Glutamatergic neuron (in vitro differentiated cells): ENCODE measurements at places on chromosomes 6 and 20.

- H3K4me3 ChIP-seq, result no peak overlapping the region
- no peaks in the 10 kb centered on the region for H3K27me3 ChIP-seq
- peaks cover 4% of the 10 kb centered on the region for H3K36me3 ChIP-seq
These were observed 211.1 kb downstream of the SOD2 start for GRCh38 chr6:159481897-159482296.

DNA sequence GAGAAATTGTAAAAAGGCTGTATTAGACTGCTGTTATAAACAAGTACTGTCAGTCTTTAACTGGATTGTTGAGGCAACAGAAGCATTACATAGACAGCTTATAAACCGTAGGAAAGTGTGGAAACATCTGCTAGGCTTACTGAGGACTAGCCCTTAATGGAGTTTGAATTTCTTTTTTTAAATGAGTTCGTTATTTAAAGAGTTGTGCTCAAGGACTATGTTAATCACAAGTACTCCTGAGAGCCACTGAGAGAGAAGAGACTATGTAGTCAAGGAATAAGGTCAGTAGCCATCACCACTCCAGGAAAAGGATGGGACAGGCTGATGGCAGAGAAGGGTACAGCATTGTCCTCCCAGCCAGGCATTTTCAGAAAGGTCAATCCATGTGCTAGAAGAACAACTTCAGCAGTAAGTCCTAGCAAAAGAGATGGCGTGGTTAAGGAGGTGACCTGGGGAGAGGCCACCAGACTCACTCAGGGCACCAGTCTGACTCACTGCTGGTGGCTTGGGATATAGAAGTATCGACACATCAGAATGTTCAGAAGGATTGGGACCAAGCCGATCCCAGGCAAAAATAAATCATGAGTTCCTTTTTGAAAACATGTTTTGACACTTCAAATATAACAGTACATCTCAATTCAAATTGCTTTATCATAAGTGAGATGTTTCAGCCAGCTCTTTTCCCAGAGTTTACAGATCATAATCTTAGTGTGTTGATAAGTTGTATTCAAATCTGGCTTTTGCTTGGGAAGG, 6.4 kb downstream of the RPS12 start:
- H3K27me3 ChIP-seq, result peaks cover 2% of the 10 kb centered on the region
- H3K4me1 ChIP-seq, result peaks cover 10% of the 10 kb centered on the region
- no peaks in the 10 kb centered on the region for H3K36me3 ChIP-seq
- H3K4me3 ChIP-seq, result no peak overlapping the region
- no peak for DNase-seq

- H3K36me3 ChIP-seq, result no peaks in the 10 kb centered on the region
- H3K27ac ChIP-seq, result no peak overlapping the region
- no peaks in the 10 kb centered on the region for H3K27me3 ChIP-seq
- H3K4me3 ChIP-seq, result no peak overlapping the region
- no peaks in the 10 kb centered on the region for H3K4me1 ChIP-seq
These were observed 258.8 kb downstream of the ARHGAP18 start for GRCh38 chr6:129451187-129451586.

GRCh38 chr6:151209071-151209831, 30.5 kb upstream of the AKAP12 start:
- peaks cover 13% of the 10 kb centered on the region for H3K4me1 ChIP-seq
- H3K27ac ChIP-seq, result peak overlapping the region; percentile 71
- H3K4me3 ChIP-seq, result no peak overlapping the region
- peaks cover 15% of the 10 kb centered on the region for H3K36me3 ChIP-seq
- no peaks in the 10 kb centered on the region for H3K27me3 ChIP-seq

GRCh38 chr6:170271771-170272314, 19.0 kb downstream of the DLL1 start:
- H3K27me3 ChIP-seq, result no peaks in the 10 kb centered on the region
- H3K4me3 ChIP-seq, result no peak overlapping the region
- H3K36me3 ChIP-seq, result no peaks in the 10 kb centered on the region

GRCh38 chr20:57609086-57609841, 11.0 kb downstream of the ZBP1 start:
- peaks cover 1% of the 10 kb centered on the region for H3K27me3 ChIP-seq
- H3K36me3 ChIP-seq, result no peaks in the 10 kb centered on the region
- no peak overlapping the region for H3K4me3 ChIP-seq
- H3K27ac ChIP-seq, result no peak overlapping the region
- peaks cover 6% of the 10 kb centered on the region for H3K4me1 ChIP-seq

GRCh38 chr6:45450831-45451230, 73.1 kb upstream of the SUPT3H start:
- H3K36me3 ChIP-seq, result no peaks in the 10 kb centered on the region
- no peaks in the 10 kb centered on the region for H3K27me3 ChIP-seq
- H3K4me3 ChIP-seq, result no peak overlapping the region
- H3K27ac ChIP-seq, result no peak overlapping the region

GRCh38 chr20:8646033-8646441, 422.9 kb upstream of the PLCB4 start:
- peaks cover 7% of the 10 kb centered on the region for H3K36me3 ChIP-seq
- H3K4me1 ChIP-seq, result peaks cover 29% of the 10 kb centered on the region
- DNase-seq, result no peak
- peaks cover 2% of the 10 kb centered on the region for H3K27me3 ChIP-seq
- H3K4me3 ChIP-seq, result peak overlapping the region; percentile 53

DNA sequence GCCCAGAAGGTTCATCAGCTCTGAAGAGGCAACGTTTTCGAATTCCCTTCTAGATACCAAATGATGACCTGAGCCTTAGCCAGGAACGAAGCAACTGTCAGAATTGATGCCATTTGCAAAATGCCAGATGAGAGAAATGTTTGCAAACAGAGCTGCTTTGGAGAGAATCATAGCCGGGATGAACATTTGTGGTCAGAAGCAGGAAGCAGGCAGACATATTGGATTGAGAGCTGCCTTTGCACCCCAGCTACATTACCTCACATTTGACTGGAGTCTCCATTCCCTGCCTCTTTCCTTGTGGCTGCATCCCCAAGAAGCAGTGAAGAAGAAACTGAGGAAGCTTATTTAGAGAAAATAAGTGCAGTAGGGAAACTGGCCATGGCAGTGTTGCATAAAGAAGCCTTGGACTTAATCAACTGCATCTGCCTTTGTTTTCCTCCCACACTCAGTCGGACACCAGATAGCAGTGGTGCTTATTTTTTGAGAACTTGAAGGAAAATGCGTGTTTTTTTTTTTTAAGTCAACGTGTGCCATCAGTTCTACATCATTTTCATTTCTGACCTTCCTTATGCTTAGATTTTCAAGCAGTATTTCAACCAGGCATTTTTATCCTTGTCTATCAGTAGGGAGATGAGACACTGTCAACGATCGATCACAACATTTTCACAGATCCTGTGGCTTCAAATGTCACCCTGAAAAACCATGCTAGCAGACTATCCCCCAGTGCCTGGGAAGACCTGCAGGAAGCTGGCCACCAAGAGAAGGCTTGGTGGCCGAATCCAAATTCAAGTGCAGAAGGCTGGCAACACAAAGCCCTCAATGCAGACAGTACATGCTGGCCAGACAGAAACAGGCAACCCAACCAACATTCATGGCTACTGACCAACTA, 541.2 kb upstream of the JARID2 start:
- H3K27me3 ChIP-seq, result peaks cover 2% of the 10 kb centered on the region
- peaks cover 4% of the 10 kb centered on the region for H3K4me1 ChIP-seq
- no peak overlapping the region for H3K27ac ChIP-seq
- H3K4me3 ChIP-seq, result no peak overlapping the region
- DNase-seq, result no peak

- DNase-seq, result no peak
- no peaks in the 10 kb centered on the region for H3K27me3 ChIP-seq
- peak overlapping the region; percentile 44 for H3K4me3 ChIP-seq
- peaks cover 18% of the 10 kb centered on the region for H3K4me1 ChIP-seq
- no peaks in the 10 kb centered on the region for H3K36me3 ChIP-seq
- peak overlapping the region; percentile 74 for H3K27ac ChIP-seq
These were observed 176.6 kb downstream of the PDE10A start for GRCh38 chr6:165486183-165487137.

GRCh38 chr6:159754959-159755914, 6.6 kb upstream of the ACAT2 start:
- no peaks in the 10 kb centered on the region for H3K27me3 ChIP-seq
- peak overlapping the region; percentile 4 for H3K27ac ChIP-seq
- DNase-seq, result no peak
- H3K36me3 ChIP-seq, result no peaks in the 10 kb centered on the region

GRCh38 chr6:128870746-128871145, 12.2 kb upstream of the LAMA2 start:
- H3K4me3 ChIP-seq, result no peak overlapping the region
- peaks cover 6% of the 10 kb centered on the region for H3K36me3 ChIP-seq
- no peaks in the 10 kb centered on the region for H3K4me1 ChIP-seq

- H3K4me3 ChIP-seq, result no peak overlapping the region
- H3K27me3 ChIP-seq, result peaks cover 5% of the 10 kb centered on the region
- no peak overlapping the region for H3K27ac ChIP-seq
- no peaks in the 10 kb centered on the region for H3K4me1 ChIP-seq
These were observed 34.2 kb upstream of the KCNK5 start for GRCh38 chr6:39263303-39264037.

DNA sequence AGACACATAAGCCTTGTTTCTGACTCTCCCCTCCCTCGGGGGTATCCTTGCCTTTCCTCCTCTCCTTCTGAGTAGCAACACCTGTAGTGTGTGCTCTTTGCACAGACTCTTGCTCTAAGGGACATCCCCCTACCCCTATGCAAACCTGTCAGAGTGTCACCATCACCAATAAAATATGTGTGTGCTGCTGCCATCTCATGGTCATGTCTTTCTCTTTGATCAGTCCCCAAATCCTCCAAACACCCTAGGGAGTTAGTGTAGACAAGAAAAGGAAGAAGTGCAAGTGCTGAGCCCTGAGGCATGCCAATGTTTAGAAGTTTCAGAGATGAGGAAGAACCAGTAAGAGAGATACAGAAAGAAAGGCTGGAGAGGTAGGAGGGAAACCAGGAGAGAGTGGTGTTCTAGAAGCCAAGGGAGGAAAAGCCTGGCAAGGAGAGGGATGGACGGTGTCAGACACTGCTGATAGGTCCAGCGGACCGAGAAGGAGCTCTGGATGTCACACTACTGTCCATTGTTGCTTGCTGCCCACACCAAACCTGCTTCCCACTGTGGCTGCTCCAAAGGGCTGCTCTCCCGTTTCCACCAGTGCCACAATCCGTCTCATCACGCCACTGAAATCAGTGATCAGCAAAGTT, 16.4 kb downstream of the TRMT6 start:
- no peak for DNase-seq
- no peaks in the 10 kb centered on the region for H3K36me3 ChIP-seq
- H3K27ac ChIP-seq, result no peak overlapping the region
- peaks cover 3% of the 10 kb centered on the region for H3K4me1 ChIP-seq

DNA sequence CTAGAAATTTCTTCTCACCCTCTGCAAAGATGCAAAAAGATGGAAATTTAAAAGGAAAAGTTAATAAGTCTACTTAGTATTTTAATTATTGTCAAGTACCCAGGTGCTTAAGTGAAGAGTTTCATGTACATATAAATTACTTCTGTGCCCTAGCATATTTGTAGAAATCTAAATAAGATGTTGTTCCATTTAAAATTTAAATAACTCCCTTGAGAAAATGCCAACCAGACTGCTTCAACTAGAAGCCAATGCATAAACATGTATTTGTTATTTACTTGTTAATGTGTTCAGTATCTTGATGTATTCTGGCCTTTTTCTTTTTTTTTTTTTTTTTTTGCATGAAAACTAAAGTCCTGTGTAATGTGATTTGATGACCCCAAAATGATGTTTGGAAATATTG, 6.3 kb upstream of the TMEM244 start:
- peaks cover 3% of the 10 kb centered on the region for H3K27me3 ChIP-seq
- no peak for DNase-seq
- H3K27ac ChIP-seq, result no peak overlapping the region
- no peak overlapping the region for H3K4me3 ChIP-seq

GRCh38 chr20:38246357-38247165, 14.0 kb downstream of the KIAA1755 start:
- H3K4me1 ChIP-seq, result no peaks in the 10 kb centered on the region
- H3K4me3 ChIP-seq, result no peak overlapping the region
- DNase-seq, result no peak
- no peaks in the 10 kb centered on the region for H3K36me3 ChIP-seq
- no peak overlapping the region for H3K27ac ChIP-seq

DNA sequence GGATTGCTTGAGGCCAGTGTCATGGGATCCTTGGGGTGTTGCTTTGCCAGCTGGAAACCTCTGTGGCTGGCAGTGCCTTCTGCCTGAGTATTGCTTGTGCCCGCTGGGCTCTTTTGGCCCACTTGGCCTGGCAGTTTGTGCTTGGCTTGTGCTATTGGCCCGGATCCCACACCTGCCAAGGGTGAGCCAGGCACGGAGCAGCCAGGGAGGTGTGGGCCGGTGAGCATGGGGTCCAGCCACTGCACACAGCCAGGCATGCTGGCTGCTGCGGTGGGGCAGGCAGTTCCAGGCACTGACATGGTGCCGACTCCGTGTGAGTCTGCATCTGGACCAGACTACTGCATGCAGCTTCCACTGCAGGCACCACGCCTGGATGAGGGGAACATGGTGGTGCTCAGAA, 62.5 kb upstream of the SYNCRIP start:
- H3K27me3 ChIP-seq, result peaks cover 2% of the 10 kb centered on the region
- H3K4me1 ChIP-seq, result no peaks in the 10 kb centered on the region
- no peak for DNase-seq
- no peak overlapping the region for H3K27ac ChIP-seq
- H3K4me3 ChIP-seq, result no peak overlapping the region

DNA sequence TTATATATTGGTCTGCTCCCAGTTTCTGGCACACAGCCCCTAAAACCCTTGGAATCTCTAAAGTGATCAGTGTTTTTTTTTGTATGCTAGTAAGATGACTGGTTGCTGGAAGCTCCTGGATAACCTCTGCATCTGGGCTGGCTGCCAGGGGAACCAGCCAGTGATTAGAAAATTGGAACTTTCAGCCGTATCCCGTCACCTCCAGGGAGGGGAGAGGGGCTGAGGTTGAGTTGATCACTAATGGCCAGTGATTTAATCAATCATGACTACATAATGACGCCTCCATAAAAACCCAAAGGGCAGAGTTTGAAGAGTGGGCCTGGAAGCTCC, 48.0 kb upstream of the NOP56 start:
- peaks cover 16% of the 10 kb centered on the region for H3K36me3 ChIP-seq
- no peak overlapping the region for H3K4me3 ChIP-seq

DNA sequence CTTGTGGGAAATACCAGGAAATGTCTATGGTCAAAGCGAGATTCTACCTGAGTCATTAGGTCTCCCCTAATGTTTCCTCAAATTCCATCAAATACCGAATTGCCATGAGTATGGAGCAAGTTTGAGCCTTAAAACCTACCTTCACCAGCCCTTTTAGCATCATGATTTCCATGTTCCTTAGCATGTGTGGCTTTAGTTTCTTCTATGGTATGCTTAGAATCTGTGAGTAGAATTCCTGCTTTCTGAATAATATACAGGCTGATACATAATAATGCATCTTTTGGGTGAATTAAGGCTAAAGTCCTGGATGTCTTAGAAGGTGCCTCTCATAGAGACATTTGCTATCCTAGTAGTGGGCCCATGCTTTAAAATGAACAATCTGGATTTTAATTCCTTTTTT, 32.0 kb downstream of the TSPYL4 start:
- DNase-seq, result no peak
- H3K36me3 ChIP-seq, result no peaks in the 10 kb centered on the region
- peak overlapping the region; percentile 77 for H3K27ac ChIP-seq

GRCh38 chr6:33620856-33621710, at the start of gene ITPR3:
Gene ITPR3 (plus strand): TSS chr6:33621322. CDS start chr6:33621603, 281 bp downstream.
- H3K36me3 ChIP-seq, result no peaks in the 10 kb centered on the region
- peaks cover 29% of the 10 kb centered on the region for H3K27me3 ChIP-seq
- H3K4me3 ChIP-seq, result peak within 1 kb of the TSS; percentile 80
